LHCN-M2 (cell line): ENCODE measurements at places on chromosomes 1 and 21. TPM values are rescaled to one million over a fixed set of nuclear protein-coding genes. Genes with fewer than 3 reads are reported as not detected.

KLF18 gene
- total RNA-seq: not detected in 2 replicates

FCER1G gene
- 0.86 and 1.2 TPM in 2 replicates for total RNA-seq

HMGCL gene
- total RNA-seq: 34.1 and 40.2 TPM in 2 replicates

CATSPERE gene
- total RNA-seq: 0.11 and 0.19 TPM in 2 replicates

USH2A gene
- under 0.01 TPM in 2 replicates for total RNA-seq
